ENCODE measurements at places on chromosomes 3 and 15. TPM values are rescaled to one million over a fixed set of nuclear protein-coding genes. Genes with fewer than 3 reads are reported as not detected.
A peak's percentile ranks its signal among the peaks of the same experiment; 100 is the strongest.

The HHATL gene
- total RNA-seq: 64.1 TPM

The ECT2 gene
- 10.7 TPM for total RNA-seq

The FANCD2OS gene
- not detected for total RNA-seq

The MCF2L2 gene
- total RNA-seq: 0.22 TPM

The BFSP2 gene
- not detected for total RNA-seq

The NR2E3 gene
- total RNA-seq: not detected

The GOLGA8S gene
- 2.1 TPM for total RNA-seq

The MYZAP gene
- 3.2 TPM for total RNA-seq

The CCDC54 gene
- total RNA-seq: not detected

The HCLS1 gene
- total RNA-seq: 23.0 TPM

The C3orf22 gene
- not detected for total RNA-seq

The SEMA3G gene
- 18.6 TPM for total RNA-seq

The AMIGO3 gene
- total RNA-seq: 0.40 TPM

The KIF23 gene
- total RNA-seq: not detected

The ERC2 gene
- total RNA-seq: 5.3 TPM

- H3K27ac ChIP-seq: no peak overlapping the region
- DNase-seq: no peak
- H3K4me1 ChIP-seq: peaks cover 10% of the 10 kb centered on the region
Measured at GRCh38 chr3:150733936-150734794, 28.8 kb downstream of the SIAH2 start.

GRCh38 chr15:74529921-74530320, 11.1 kb upstream of the ARID3B start:
- H3K27ac ChIP-seq: no peak overlapping the region

- no peak overlapping the region for H3K4me3 ChIP-seq
- H3K36me3 ChIP-seq: no peaks in the 10 kb centered on the region
- no peak overlapping the region for H3K27ac ChIP-seq
- H3K4me1 ChIP-seq: no peaks in the 10 kb centered on the region
- DNase-seq: no peak
- H3K27me3 ChIP-seq: no peaks in the 10 kb centered on the region
Measured at GRCh38 chr15:61489571-61489970, 260.5 kb upstream of the RORA start.

- H3K27ac ChIP-seq: no peak overlapping the region
- H3K4me1 ChIP-seq: no peaks in the 10 kb centered on the region
- DNase-seq: peak; percentile 94
- no peaks in the 10 kb centered on the region for H3K27me3 ChIP-seq
Measured at GRCh38 chr3:17481116-17481515, 261.3 kb downstream of the TBC1D5 start.

DNA sequence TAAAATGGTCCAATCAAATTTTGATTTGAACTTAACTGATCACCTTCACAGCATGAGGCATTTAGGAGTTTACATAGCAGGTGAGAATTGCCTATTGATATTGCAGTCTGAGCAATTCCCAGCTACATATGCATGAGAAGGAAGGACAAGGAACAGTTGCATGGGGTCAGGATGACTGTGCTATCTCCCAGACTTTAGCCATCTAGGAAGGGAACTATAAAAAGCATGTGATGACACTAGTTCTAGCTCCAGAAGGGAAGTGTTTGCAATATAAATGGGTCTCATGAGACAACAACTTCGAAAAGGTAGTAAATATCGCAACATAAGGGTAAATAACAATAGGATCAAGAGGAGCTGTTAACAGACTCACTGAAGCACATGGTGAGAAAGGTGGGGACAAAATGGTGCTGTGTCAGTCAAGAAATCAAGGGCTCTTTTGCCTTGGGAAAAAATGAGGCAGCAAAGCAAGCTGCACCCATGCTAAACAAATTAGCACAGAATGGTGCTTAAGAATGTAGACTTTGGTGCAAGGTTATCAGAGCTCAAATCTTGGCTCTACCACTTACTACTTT, 90.4 kb upstream of the SLC2A2 start:
- no peaks in the 10 kb centered on the region for H3K4me1 ChIP-seq
- H3K36me3 ChIP-seq: no peaks in the 10 kb centered on the region
- H3K27ac ChIP-seq: no peak overlapping the region
- no peak overlapping the region for H3K4me3 ChIP-seq
- no peak for DNase-seq
- H3K27me3 ChIP-seq: no peaks in the 10 kb centered on the region

DNA sequence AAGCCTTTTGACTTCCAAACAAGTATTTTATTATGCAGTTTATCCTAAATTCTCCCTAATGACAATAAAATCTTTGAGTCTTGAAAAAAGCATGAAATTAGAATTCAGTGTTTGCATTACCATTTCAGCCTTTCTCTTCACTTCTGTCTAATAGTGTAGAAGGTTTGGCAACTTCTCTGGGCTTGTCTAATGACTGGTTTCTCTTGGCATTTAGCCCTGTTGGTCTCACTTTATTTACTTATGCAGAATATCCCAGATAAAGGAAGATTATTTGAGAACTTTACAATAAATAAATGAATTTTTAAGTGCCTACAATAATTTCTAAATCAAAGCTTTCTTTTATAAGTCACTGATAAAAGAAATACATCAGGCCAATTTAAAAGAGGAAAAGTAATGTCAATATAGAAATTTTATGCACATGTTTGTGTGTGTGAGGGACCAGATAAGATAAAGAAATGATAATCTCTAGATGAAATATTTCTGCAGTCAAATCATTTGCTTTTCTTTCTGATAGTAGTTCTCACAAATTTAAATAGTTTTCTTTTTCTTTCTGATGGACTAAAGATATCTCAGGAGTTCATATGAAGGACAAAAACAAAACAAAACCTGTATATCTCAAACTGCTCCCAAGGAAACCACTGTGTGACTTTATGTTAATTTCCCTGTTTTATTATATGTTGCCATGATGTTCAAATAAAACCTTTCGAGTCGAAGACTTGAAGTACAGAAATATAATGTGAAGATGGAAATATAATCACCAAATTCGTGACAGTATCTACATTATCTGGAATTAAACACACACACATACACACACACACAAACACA, 533.1 kb upstream of the CBLB start:
- no peak overlapping the region for H3K27ac ChIP-seq
- H3K27me3 ChIP-seq: no peaks in the 10 kb centered on the region
- no peak for DNase-seq
- no peak overlapping the region for H3K4me3 ChIP-seq
- H3K4me1 ChIP-seq: no peaks in the 10 kb centered on the region
- H3K36me3 ChIP-seq: no peaks in the 10 kb centered on the region

DNA sequence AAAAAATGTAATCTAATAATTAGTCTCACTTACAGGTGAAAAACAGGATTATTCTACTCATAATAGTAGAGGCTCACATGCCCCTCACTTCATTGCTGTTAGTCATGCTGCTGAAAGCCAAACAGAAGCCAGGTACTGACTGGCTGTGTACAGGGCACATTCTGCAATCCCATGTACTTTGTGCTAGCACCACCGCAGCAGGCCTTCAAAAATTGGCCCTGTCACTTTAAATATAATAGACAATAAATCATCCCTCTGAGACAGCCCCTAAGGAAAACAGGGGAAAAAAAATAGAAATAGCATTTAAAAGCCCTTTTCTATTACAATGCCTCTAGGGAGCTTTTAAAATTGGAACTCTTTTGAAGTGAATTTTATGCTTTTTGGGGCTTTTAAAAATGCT, 723.8 kb downstream of the TUSC7 start:
- DNase-seq: no peak
- H3K27ac ChIP-seq: no peak overlapping the region
- no peaks in the 10 kb centered on the region for H3K27me3 ChIP-seq
- no peak overlapping the region for H3K4me3 ChIP-seq
- H3K4me1 ChIP-seq: no peaks in the 10 kb centered on the region

DNA sequence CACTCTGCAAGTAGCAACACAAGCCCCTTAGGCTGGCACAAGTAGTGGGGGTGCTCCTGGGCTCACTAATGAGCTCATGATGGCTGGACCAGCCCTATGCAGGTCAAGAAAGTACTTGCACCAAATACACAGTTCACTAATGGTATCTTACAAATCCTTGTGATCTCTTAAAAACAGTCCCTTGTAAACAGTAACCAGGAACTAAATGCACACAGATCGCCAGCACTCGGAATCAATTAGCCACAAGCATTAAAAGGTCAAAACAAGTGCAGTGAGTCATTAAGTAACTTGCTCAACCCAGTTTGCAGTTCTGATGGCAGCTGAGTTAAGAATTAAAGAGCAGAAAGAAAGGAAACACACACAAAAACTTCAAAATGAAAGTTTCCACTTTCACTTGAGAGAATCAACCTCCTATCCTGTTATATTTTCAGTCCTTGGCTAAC, 43.2 kb downstream of the ARHGEF3 start:
- peak; percentile 29 for DNase-seq
- peak overlapping the region; percentile 82 for H3K27ac ChIP-seq
- no peaks in the 10 kb centered on the region for H3K27me3 ChIP-seq
- H3K36me3 ChIP-seq: no peaks in the 10 kb centered on the region

- no peaks in the 10 kb centered on the region for H3K36me3 ChIP-seq
- H3K4me3 ChIP-seq: no peak overlapping the region
- DNase-seq: no peak
- H3K4me1 ChIP-seq: no peaks in the 10 kb centered on the region
Measured at GRCh38 chr15:24394303-24394702, 281.3 kb upstream of the NPAP1 start.

DNA sequence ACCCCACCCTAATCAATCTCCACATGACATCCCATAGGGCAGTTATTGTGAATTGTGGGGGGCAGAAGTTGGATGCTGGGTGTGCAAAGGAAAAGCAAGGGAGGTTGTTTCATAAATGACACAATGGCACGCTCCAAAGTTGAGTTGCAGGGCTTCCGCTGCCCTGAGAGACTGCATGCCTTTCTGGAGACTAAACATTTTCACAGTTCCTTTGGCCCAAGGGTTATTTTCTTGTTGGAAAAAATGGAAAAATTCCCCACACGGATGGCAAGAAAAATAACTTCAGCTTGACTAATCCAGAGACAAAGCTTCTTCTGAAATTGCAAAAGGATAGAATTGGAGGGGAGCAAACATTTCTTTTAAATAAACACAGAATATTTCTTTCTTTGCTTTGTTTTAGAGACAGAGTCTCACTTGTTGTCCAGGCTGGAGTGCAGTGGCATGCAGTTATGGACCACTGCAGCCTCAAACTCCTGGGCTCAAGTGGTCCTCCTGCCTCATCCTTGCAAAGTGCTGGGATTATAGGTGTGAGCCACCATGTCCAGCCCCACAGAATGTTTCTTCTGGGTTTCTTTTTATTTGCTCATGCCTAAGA, 19.1 kb upstream of the TPM1 start:
- H3K4me3 ChIP-seq: no peak overlapping the region
- H3K36me3 ChIP-seq: no peaks in the 10 kb centered on the region
- no peak overlapping the region for H3K27ac ChIP-seq
- H3K27me3 ChIP-seq: no peaks in the 10 kb centered on the region
- no peaks in the 10 kb centered on the region for H3K4me1 ChIP-seq
- DNase-seq: no peak

DNA sequence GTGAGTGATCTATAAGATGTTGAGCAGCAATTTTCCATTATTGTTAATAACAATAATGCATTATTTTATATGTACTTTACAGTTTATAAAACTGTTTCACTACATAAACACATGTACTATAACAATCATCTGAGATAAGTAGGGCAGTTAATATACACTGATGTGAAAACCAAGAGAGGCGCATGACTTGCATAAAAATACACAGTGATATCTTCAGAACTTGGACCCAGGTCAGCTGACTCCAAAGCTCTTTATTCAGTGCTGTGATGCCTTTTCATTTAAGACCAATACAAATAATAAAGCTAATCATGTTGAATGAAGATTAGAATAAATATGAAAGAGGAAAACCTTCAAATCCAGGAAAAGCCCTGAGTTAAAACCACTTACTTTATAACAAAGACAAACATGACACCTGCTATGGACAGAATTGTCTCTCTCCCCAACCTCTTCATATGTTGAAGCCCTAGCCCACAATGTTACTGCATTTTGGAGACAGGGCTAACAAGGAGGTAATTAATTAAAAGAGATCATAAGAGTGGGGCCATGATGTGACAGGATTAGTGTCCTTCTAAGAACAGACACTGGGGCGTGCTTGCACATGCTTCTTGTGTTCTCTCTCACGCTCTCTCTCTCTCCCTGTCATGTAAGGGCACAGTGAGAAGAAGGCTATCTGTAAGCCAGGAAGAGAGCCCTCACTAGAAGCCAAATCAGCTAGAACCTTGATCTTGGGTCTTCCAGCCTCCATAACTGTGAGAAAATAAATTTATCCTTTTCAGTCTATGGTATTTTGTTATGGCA, 55.8 kb upstream of the TSPAN3 start:
- H3K27ac ChIP-seq: no peak overlapping the region
- H3K27me3 ChIP-seq: no peaks in the 10 kb centered on the region
- DNase-seq: no peak
- no peak overlapping the region for H3K4me3 ChIP-seq

DNA sequence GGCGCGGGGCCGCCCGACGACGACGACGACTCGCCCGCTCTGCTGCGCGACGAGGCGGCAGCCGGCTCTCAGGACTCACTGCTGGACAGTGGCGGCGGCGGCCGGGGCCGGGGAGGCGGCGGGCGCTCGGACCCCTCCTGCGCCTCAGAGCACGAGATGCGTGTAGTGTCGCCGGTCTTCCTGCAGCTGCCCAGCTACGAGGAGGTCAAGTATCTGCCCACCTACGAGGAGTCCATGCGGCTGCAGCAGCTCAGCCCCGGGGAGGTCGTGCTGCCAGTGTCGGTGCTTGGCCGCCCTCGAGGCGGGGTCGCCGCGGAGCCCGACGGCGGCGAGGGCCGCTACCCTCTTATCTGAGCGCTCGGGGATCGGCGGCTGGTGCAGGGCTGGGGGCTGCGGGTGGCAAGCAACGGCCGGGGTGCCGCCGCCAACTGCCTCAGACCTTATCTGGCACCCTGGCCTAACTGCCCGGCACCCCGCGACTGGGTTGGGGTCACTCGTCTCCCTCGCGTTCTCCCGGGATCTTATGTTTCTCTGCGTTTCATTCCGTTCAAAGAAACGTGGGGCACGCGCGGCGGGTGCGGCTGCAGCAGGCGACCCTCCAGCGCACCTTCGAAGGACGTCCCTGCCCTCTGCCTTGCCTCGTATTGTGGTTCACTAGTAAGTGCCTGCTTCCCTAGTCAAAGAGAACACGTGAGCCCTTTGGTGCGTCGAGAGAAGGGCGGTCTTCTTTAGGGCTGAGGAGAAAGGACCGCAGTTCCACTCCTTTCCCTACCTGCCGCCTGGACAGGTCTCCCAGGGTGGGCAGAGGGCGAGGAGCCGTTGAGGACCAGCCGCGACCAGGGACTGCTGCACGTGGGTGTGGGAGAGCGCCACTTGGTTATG, 1.0 kb downstream of the C3orf80 start:
- H3K27me3 ChIP-seq: peaks cover 6% of the 10 kb centered on the region
- no peaks in the 10 kb centered on the region for H3K36me3 ChIP-seq
- DNase-seq: peak; percentile 10
- peaks cover 9% of the 10 kb centered on the region for H3K4me1 ChIP-seq
- H3K27ac ChIP-seq: no peak overlapping the region

DNA sequence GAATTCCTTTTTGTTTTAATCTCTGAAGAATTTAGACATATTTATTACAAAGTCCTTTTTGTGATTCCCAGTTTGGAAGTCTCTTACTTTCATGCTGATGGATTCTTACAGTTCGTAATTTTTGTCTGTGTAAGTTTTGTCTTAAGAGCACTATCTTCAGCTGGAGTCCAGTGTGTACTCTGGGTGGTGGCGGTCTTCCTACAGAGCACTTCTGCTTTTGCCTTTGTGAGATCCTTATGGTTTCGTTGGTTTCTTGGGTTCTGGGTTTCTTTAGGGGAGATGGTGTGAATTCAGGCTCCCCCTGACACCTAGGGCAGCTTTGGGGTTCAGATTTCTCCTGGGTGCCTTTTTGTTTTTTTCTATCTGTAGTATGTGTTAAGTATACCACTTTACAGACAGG, 45.3 kb downstream of the PLS1 start:
- no peak overlapping the region for H3K27ac ChIP-seq
- no peak for DNase-seq
- no peak overlapping the region for H3K4me3 ChIP-seq
- no peaks in the 10 kb centered on the region for H3K36me3 ChIP-seq
